Muscle of arm (tissue), 14 donors: ENCODE measurements at places on chromosomes 1 and 21.

DNA sequence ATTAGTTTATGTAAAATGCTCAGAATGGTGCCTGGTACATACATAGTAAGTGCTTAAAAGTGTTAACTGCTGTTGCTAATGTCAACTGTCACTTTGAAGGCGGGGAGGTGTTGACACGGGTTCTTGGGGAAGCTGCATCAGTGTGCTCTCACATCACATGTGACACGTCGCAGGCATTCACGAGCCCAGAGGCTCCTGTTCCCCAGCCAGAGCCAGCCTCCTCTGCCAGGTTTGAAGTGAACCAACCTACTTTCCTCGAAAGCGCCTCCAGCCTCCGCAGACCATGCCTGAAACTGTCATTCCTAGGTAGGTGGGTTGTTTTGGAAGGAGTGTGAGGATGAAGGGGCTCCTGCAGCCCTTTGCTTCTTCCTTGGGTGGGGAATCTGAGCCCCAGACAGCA, 13.8 kb downstream of the GALNT2 start:
- no peak for DNase-seq

DNA sequence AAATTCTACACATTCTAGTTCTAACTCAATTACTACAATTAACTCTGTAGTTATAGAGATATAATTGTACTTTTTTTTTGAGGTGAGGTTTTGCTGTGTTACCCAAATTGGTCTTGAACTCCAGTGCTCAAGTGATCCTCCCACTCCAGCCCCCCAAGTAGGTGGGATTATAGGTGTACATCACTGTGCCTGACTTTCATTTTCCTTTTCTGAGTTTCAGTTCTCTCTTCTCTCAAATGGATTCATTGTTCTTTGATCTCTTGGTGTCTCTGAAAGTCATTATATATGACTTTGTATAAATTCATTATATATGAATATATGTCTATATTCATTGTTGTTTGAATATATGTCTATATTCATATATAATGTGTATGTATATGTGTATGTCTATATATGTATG, 74.0 kb upstream of the GALNT2 start:
- DNase-seq = no peak

GRCh38 chr21:15003463-15004135, 61.2 kb downstream of the NRIP1 start:
- no peak for DNase-seq

- DNase-seq = no peak
These were observed 35.9 kb upstream of the RASAL2 start for GRCh38 chr1:178057912-178058534.

DNA sequence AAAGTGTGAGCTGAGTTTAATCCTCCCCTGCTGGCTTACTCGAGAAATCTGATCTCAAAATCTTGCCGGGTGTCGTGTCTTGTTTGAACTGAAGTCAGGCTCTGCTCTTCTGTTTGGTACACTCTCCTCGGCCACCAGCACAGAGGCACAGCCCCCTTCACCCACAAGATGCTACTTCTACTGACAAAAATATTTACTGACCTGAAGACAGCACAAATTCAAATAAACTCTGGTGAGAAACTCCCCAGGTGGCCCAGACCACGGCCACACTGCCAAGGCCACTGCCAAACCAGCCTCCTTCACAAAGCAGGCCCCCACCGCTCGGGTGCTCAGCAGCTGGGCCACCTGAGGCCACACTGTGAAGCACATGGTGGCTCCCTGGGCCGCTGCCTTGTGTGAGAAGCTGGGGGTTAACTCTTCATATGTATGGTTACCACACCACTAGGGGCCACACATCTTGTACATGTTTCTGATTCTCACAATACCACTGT, 80.6 kb downstream of the TGFBR3 start:
- no peak for DNase-seq

- no peak for DNase-seq
These were observed 853.4 kb downstream of the KCNT2 start for GRCh38 chr1:195754874-195755273.
